ENCODE measurements at places on chromosomes 6 and 20.

- no peak for DNase-seq
Measured at GRCh38 chr6:136031982-136032381, 180.5 kb downstream of the PDE7B start.

GRCh38 chr6:44049989-44050871, 77.0 kb downstream of the MRPL14 start:
- no peak for DNase-seq

DNA sequence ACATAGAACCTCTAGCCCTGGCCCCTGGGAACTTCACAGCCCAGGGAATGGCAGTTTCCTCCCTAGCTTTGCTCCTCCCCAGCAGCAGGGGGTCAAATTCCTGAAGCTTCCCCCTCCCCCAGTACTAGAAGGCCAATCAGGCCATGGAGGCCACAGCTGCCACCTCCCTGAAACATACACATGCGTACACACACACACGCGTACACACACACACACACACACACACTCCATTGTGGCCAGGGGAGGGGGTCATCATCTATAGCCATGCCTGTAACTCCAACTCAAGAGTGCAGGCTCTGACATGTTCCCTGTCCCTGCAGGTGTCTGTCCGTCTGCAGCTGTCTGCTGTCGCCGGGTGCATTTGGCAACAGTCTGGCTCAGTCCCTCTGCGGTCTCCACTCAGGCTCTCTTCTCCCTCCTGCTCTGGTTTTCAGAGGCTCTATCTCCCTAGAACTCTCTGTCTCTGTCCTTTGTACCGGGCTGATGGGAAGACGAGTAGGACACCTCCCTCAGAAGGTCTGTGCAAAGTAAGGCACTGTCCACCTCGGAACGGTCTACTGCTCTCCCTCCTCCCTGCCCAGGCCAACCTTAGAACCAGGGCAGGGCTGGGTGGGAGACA, 1.4 kb downstream of the LRFN2 start:
- DNase-seq = no peak

DNA sequence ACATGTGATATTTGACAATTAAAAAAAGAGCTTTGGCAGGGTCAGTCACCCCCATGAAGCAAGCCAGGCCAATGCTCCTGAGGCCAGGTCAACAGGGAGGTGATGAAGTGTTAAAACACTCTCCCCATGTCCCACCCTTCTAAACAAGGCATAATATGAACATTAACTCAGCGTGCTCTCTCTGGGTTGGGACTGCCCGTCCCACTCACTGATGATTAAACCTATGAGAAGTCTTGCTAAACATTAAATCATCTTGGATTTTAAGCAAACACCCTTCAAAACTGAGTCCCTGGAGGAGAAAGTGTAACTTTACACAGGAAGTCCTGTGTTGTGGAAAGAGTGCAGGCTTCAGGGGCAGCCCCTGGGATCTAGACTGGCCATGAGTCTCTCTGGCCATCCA, 558.5 kb downstream of the CD83 start:
- no peak for DNase-seq

DNA sequence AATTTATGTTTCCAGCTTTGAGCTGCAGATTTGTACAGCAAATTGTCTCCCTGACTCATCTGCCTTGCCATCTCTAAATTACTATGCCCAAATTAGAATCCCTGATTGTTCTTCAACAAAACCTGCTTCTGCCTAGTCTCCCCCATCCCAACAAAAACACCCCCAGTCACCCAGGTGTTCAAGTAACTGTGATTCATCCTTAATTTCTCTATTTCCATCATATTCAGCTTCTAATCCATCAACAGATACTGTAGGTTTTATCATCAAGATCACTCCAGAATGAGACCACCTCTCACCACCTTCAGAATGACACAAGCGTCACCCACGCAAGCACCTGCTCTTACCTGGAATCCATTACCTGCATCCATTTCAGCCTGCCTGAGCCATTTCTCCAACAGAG, 498.5 kb downstream of the PRKN start:
- DNase-seq = no peak

- no peak for DNase-seq
Measured at GRCh38 chr6:44530209-44530909, 142.9 kb downstream of the CDC5L start.

DNA sequence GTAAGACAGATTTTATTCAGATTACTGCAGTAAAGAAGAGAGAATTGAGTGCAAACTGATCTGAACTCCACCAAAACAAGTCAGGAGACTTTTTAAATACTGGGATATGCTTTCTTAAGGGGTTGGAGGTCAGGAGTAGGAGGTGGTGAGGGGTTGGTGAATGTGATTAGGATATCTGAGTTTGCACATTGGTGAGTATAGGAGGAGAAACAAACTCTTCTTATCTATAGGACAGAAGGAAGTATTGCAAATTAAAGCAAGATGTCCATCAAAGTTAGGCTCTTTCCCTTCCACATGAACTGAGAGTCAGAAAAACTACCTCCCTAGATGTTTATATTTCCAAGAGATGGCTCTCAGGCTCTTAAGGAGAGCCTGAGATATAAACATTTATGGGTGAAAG, 114.6 kb upstream of the HTR1E start:
- no peak for DNase-seq

Measured in H54 (cell line).